ENCODE measurements at places on chromosomes 6 and 20.

DNA sequence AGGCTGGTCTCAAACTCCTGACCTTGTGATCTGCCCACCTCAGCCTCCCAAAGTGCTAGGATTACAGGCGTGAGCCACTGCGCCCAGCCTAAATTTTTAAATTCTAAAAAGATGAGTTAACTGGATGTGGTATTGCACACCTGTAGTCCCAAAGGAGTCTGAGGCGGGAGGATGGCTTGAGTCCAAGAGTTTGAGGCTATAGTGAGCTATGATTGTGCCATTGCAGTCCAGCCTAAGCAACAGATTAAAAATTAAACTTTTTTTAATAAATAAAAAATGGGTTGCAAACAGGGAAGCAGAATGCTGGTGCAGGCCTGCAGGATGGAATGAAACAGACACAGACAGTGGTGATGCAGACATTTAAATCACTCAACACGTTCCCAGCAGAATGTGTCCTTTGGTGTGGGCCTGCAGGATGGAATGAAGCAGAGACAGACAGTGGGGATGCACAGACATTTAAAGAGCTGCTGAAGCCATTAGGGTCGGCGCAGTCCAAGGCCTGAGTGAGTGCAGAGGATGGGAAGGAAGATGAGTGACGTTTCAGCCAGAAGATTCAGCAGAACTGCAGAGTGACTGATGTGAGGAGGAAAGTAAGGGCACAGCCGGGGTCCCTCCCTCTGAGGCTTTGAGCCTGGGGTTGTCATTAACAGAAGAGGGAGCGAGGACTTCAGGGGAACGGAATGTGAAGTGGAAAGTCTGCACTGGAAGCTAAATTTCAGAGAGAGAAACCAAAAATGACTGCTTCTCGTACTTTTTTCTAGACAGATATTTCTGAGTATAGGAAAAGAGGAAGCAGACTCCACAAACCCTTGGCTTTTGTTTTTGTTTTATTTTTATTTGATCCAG lies 117.5 kb downstream of the RIN2 start:
- peak; percentile 63 for DNase-seq

GRCh38 chr6:35086282-35086632 lies 54.9 kb downstream of the TCP11 start:
- no peak for DNase-seq

GRCh38 chr6:50821441-50822077 lies 2.9 kb downstream of the TFAP2B start:
- no peak for DNase-seq

DNA sequence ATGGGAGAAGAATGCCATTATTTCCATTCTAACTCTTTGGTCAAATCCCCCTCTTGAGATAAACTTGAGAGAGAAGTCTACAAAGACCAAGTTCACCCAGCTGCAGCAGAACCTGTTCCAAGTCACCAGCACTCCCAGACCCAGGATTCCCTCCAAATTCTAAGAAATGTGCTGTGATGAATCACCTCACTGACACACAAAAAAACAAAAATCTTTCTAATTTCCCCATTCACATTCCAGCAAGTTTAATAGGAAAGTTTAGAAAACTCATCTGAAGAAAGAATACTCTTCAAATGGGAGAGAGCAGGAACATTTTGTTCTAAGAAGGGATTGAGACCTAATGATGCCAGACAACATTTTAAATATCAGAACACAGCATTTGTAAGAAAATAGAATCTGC lies 213.6 kb upstream of the PLCB4 start:
- peak; percentile 67 for DNase-seq

DNA sequence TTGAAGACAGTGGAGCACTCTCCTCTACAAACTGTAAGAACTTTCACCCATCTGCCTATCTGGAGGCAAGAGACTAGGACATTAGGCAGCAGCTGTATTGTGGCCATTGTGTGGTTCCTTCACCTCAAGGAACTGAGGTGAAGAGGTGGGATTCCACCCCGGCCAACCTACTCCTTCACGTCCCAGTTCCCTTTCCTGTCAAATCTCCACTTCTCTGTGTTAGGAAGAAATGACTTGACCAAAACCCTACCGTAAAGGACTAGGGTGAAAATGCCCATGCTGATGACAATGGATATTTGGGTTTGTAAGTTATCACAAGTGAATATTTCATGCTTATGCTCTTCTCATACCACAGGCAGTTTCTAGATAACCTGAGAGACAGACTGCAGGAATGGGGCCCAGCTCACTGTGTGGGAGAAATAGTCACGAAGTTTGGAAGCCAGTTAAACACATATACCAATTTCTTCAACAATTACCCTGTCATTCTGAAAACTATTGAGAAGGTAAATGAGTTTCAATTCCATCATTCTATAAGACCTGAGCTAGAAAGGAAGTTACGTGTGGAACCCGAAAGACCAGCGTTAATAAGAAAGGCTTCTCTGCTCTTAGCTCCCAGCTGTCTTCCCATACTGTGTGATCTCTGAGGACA lies 86.6 kb downstream of the ECT2L start:
- no peak for DNase-seq

All from cardiac fibroblast (primary cell).